NCI-H146 (cell line): ENCODE measurements at places on chromosomes 4 and X.
A peak's percentile ranks its signal among the peaks of the same experiment; 100 is the strongest.

DNA sequence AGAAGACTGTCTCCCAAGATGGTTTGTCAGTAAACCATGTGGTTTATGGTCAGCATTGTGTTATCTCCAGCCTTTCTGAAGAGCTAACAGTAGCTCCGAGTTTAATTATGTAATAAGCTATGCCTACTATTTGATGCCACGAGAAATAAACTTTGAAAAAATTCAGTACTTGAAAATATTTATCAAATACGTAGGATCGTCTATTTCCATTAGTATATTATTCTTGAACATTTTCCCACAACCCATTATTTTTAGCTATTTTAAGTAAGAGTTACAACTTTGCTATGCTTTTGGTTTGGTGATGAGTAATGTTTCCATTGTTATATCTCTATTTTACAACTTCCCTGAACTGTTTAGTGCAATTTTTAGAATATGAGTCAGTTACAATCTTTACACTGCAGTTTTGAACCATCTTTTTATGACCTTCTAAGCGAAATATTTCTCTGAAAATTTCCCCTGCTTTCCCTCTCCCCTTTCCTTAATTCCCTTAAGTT is 44.5 kb upstream of the TRIM2 start:
- DNase-seq: no peak

DNA sequence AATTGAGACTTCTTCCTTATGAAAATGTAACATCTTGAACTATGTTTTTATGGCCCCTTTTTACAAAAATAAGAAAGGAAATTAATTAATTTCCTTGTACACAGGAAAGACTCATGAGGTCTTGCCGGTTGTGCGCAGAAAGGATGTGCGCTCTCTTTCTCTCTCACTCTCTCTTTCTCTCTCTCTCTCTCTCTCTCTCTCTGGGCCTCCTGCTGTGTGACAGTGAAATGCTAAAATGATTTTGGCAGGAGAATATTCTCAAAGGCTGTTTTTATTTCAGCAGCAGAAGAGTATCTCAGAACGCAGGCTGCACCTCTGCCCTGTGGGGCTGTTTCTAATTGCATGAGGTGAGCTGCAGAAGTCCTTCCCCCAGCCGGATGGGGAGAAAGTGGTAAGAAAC is 349.0 kb downstream of the MID1IP1 start:
- DNase-seq: no peak

DNA sequence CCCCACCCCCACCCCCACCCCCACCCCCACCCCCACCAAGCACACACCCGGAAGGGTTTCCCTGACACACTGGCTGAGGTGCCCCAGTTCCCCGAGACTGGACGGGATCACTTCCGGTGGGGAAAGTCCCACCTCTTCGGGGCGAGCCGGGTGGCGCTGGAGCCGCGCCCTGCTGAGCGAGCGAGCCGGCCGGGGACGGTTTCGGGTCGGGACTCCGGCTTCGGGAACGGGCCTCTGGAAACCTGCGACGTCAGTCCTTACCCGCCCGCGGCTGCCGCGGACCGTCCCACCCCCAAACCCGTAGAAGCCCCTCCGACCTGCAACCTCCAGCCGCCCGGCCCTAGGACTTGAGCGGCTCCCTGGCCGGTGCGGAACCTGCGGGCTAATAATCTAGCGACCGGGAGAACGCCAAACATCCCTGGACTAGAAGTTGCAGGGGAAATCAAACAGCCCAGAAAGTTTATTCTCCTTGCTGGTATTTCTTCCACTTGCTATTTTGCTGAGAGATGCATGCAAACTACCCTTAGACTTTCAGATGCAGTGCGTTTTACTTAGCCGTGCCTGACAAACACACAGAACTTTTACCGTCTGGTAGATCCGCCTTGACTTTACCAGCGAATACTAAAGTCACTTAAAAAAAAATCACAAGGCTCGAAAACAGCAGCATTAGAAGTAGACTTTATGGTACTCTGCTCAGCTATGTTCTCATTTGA is 991 bp downstream of the RAP2C start:
- peak; percentile 87 for DNase-seq

GRCh38 chrX:3142259-3143042 is 101.2 kb downstream of the ARSF start:
- no peak for DNase-seq

- no peak for DNase-seq
These were observed 112.4 kb downstream of the ATP11C start for GRCh38 chrX:139820358-139820984.

DNA sequence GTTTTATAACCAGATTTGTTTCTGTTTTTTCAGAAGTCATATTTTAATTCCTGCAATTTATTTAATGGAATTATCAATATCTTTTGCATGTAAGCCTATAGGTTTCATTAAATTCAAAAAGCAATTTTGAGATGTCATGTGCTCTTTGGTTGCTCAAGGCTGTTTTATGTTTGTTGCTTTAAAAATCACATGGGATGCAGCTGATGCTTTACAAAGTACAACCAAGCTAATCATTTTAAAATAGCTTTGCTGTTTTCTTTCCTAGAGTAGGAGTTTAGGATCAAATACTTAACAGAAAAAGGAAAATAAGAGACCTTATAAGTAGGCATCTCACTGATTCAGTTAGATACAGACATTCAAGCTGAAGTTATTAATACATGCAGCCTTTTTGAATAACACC is 11.3 kb downstream of the CPEB2 start:
- no peak for DNase-seq

- no peak for DNase-seq
These were observed 81.8 kb upstream of the EFNB1 start for GRCh38 chrX:68746988-68747387.

DNA sequence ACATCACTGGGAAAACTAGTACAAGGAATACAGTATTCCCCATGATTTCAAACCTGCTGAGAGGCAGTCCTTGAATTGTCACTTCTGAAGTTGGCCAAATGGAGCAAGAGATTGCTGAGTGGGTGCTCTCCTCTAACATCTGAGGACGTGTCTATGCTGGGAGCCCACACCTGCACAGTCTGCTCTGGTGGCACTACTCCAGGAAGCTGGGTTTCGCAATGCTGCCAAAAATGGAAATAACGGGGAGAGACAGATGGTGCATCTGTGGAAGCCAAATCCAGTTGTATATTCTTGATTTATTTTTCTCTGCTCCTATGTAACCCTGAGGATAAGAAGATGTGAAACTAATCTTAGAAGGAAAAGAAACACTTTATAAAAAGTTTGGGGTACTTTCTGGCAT is 240.1 kb upstream of the CTSO start:
- DNase-seq: no peak
